Upper lobe of right lung (tissue), 1 donor: ENCODE measurements at places on chromosomes 5 and 9.

- DNase-seq: no peak
Observed at GRCh38 chr9:1658661-1659362, 356.3 kb upstream of the SMARCA2 start.

DNA sequence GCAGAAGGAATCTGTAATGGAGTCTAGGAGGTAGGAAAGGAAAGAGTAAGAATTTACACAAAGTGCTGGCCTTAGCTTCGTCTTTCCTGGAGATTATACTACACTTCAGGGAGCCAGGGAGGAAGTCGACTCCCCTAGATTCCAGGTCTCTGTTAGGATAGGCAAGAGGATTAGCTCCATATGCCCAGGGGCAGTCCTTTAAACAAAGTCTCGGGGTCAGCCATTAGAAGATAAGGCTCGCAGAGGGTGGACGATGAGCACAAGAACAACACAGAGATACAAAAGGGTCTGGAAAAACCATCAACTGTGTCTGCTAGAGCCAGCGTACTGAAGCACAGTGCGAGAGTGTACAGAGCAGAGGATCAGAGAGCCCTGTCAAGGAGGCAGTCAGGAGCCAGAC is 344.7 kb upstream of the TNC start:
- DNase-seq: no peak

DNA sequence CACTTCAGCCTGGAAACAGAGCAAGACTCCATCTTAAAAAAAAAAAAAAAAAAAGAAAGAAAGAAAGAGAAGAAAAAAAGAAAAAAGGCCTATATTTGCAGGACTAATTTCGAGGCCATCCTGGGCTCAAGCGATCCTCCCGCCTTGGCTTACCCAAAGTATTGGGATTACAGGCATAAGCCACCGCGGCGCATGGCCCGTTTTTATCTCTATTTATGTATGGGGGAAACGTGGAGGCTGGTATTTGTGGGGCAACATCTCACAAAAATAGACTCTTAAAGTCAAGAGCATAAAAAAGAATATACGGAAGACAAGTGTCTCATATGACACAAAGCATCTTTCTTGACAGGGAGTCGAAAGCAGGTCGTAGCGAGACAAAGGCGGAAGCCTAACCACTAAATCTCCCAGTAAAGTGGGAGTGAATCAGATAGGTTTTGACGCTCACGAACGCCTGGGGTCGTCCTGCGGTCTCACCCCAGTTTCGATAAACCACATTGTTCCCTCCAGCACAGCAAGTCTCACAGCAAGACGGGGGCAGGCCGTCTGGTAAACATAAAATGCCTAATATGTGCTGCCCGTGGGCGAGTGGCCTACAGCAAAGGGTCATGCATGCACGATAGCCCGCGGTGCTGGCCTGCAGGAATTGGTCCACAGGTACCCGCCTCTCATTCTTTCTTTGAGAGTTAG is 1.8 kb upstream of the TRIM41 start:
- DNase-seq: no peak

GRCh38 chr5:57327561-57328367 is 153.9 kb downstream of the GPBP1 start:
- no peak for DNase-seq
